ENCODE measurements at places on chromosomes 5 and 9. TPM values are rescaled to one million over a fixed set of nuclear protein-coding genes. Genes with fewer than 3 reads are reported as not detected.

Gene TAF1L
- under 0.01 TPM for total RNA-seq

Gene TERT
- total RNA-seq, result not detected

Gene SHOC1
- under 0.01 TPM for total RNA-seq

Gene FRRS1L
- 0.50 TPM for total RNA-seq

Gene OGN
- total RNA-seq, result 17.5 TPM

Gene CDO1
- total RNA-seq, result 9.0 TPM

Gene IL7R
- 2.2 TPM for total RNA-seq

Gene SELENOP
- total RNA-seq, result 703 TPM

Gene PCDHA4
- total RNA-seq, result 0.29 TPM

Gene TRIM14
- 7.0 TPM for total RNA-seq

Gene NEURL1B
- 2.6 TPM for total RNA-seq

Gene ANKRD20A1
- total RNA-seq, result 0.73 TPM

Gene GCNT1
- 33.5 TPM for total RNA-seq
